Stimulated activated naive CD4-positive, alpha-beta T cell treated with Interleukin-2 at 50 U/mL for 16 hours (primary cell): ENCODE measurements at places on chromosomes 13 and 19.

DNA sequence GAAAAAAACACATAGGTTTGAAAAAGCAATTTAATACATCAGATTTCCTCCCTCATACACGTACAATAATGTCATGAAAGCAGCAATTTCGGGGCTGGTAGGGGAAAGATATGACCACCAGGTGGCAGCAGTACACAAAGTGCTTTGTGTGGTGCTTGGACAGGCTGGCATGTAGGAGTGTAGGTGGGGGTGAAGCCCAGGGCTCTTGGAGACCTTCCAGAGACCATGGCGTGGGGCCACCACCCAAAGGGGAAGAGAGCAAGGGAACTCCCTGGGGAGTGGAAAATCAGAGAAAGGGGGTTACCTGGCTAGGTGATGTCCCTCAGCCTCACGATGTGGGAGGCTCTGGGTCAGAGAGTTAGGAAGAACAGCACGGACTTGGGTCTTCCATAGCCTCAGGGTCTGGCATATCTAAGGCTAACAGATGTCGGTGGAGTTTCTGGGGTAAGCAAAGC, 11.8 kb upstream of the CCNA1 start:
- DNase-seq = peak; percentile 35

- no peak for DNase-seq
Observed at GRCh38 chr13:80802946-80803345, 462.0 kb upstream of the SPRY2 start.

DNA sequence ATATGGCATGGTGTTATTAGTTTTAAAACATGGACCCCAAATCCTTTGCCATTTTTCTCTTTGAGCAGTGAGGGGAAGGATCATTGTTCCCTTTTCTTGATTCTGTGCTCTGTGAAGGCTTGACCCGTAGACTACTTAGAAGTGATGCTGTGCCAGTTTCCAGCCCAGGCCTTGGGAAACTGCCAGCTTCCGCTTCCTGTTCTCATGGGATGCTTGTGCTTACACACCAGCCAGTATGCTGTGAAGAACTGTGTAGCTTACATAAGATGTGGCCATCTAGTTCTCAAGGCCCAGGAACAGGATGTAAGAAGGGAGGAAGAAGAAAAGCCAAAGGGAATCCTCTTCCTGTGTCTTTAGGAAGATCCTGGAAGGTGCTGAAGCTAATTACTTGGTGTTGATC, 180.9 kb downstream of the PCCA start:
- no peak for DNase-seq

DNA sequence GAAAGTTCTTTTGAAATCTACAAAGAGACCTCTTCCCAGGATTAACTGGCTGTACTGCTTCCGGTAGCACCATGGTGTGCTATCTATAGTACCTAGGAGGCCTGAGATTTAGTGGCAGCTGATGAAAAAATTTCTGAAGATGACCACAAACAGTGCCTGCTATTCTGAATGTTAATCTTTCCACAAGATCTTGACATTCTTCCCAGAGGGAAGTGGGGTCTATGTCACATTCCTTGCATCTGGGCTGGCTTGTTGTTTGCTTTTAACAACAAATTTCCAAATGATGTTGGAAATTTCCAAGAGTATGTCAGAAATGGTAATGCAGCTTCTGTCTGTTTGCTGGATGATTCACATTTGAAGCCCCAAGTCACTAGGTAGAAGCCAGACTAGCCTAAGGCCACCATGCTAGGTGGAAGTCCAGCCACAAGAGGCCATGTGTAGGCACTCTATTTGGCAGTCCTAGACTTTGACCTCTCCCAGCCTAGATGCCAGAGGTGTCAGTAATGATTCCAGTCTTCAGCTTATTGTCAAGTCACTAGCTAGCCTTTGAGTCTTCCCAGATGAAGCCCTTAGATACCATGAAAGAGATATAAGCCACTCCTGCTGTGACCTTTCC, 22.1 kb downstream of the SPART start:
- no peak for DNase-seq

- no peak for DNase-seq
Observed at GRCh38 chr19:6501740-6502648, at the start of gene TUBB4A. Gene TUBB4A, minus strand, starts transcription at chr19:6502309. Its CDS starts 97 bp downstream, at chr19:6502212.

GRCh38 chr19:10158071-10158470, 36.7 kb downstream of the DNMT1 start:
- no peak for DNase-seq

- no peak for DNase-seq
Observed at GRCh38 chr13:30331331-30331771, 24.0 kb upstream of the KATNAL1 start.

DNA sequence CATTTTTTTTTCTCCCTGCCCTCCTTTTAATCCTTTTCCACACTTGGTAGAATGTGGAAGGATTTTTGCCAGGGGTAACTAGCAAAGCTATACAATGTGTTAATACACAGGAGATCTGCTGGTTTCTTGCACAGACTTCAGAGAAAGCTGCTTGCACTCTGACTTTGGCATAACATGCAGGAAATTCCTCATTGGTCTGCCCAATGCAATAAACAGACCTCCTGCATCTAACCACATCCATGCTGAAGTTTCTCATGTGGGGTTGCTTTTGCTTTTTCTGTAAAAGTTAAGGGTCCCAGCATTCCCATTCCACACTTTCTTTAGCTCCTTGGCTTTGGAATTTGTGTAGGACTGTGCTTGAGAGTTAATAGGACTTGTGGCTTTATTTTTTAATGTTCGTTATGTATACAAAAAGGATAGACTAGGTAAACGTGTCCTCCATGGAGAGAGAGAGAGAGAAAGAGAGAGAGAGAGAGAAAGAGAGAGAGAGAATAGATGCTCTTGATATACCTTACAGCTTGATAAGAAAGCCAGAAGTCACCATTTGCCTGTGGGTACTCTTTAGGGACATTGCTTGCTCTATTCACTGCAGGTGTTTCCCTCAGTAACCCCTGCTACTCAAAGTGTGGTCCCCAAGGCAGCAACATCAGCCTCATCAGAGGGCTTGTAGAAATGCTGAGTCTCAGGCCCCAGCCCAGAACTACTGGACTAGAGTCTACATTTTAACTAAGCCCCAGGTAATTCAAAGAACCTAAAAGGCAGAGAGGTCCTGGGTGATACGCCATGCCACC, 170.5 kb downstream of the SHISA2 start:
- no peak for DNase-seq

- peak; percentile 82 for DNase-seq
Observed at GRCh38 chr19:12484371-12485051, at the start of gene ZNF709. Gene ZNF709, minus strand, starts transcription at chr19:12484816. Its CDS starts 159 bp downstream, at chr19:12484657.

- DNase-seq = no peak
Observed at GRCh38 chr13:50779443-50780200, 63.9 kb downstream of the DLEU7 start.

DNA sequence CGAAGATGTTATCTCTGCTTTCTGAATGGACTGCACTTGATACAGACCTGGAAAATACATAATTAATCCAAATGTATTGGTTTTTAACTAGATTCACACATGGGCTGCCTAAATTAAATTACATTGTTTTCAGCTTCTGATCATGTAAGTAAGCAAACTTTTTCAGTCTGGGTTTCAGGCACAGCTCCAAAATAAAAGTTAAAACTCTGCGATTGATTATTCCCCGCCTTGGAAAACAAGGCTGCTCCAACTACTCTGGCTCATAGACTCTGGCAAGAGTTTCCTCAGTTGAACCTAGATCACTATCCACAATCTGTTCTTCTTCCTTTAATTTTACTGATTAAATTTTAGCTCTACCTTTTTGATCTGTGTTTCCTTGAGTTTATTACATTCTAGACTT, 526.0 kb upstream of the SPRY2 start:
- DNase-seq = no peak

GRCh38 chr19:4909897-4910593, 744 bp downstream of the UHRF1 start:
- DNase-seq = peak; percentile 94

GRCh38 chr19:8142513-8142900, 6.9 kb downstream of the FBN3 start:
- DNase-seq = no peak

DNA sequence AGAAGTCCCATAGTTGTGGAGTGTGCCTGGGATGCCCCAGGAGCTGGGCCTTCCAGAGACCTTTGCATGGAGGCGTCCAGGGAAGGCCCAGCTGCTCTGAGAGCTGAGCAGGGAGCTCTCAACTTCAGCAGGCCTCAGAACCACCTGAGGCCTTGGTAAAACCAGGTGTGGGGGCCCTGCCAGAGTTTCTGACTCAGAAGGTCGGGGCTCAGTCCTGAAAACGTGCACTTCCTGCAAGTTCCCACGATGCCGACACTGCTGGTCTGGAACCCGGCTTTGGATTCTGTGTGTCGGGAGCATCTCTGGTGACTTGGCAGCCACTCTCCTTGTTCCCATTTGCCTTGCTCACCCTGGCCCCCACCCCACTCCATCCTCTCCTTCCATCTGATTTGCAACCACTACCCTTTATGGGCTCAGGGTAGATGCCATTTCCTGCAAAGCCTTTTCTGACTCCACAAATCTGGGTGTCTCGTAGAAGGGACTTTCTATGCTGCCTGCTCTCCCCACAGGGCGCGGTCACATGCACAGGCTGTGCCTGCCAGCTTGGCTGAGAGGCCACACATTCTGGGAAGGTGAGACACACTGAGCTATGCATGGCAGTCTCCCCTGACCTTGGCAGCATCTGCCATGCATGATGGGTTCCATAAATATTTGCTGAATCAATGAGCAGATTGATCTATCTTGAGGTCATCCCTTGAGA, 244.7 kb downstream of the COL4A1 start:
- DNase-seq = no peak

GRCh38 chr13:49296659-49297058, 48.9 kb downstream of the CDADC1 start:
- DNase-seq = no peak

DNA sequence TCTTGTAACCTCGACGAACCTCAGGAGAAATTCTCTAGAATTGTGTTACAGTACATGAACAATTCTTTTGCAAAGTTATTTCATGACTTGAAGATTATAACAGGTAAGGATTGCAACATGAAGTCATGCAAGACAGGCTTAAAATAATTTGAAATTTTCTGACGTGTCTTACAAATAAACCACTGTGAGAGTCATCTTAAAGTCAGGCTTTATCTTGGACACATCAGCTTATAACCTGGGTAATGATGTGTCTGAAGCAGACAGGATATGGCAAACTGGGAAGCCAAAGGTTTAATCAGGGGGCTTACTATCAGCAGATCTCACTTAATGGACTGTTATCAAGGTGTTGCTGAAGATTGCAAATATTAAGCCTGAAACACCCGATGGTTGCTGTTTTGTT, 407.8 kb downstream of the KLF5 start:
- DNase-seq = no peak

DNA sequence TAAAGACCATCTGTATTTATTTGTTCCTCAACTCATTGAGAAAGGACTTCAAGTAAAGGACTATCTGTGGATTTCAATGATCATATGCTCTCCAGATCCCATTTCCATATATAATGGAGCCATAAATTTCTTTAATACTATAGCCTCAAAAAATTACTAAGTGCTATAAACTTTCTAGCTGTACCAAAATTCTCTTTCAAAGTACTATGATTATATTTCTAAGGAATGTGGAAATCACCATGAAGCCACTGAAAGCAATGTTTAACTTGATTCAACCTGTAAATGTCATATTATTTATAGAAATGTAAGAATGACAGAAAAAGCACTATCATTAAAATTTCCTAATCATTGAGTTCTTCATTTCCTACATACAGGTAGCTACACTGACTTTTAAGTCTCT, 20.7 kb downstream of the TBC1D4 start:
- no peak for DNase-seq

- no peak for DNase-seq
Observed at GRCh38 chr19:56905631-56906150, 65.2 kb upstream of the PEG3 start.

GRCh38 chr13:85798556-85798955, 663 bp downstream of the SLITRK6 start:
- DNase-seq = no peak

GRCh38 chr13:50292081-50292480, 276.8 kb downstream of the KCNRG start:
- no peak for DNase-seq

GRCh38 chr13:45492538-45492937, 27.8 kb downstream of the COG3 start:
- DNase-seq = no peak

GRCh38 chr19:459724-460511, 915 bp downstream of the SHC2 start:
- DNase-seq = no peak

DNA sequence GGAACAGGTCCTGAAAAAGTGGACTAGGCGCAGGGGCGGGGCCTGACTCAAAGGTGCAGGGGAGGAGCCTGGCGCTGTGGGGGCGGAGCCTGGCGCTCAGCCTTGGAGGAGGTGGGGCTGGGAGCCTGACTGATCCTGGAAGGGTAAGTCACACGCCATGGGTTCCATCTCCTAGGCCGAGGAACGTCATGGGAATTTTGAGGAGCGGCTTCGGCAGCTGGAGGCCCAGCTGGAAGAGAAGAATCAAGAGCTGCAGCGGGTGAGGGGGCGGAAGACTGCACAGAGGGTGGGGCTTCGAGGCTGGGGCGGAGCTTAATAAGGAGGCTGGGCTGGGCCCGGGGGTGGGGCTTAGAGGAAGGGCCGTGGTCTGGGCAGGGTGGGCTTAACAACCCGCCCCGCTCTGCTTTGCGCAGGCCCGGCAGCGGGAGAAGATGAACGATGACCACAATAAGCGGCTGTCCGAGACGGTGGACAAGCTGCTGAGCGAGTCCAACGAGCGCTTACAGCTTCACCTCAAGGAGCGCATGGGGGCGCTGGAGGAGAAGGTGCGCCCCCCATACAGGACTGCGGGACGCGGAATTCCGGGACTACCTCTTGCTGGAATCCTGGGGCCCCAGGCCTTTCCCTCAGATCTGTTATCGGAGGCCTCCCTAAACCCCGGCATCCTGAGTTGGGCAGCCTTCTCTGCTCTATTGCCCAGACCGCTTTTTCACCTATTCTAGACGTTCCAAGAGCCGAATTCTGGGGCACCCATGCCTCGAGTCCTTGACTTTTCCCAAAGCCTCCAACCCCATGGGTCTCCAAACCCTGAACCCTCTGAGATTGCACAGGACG, 14.5 kb downstream of the PPFIA3 start:
- DNase-seq = peak; percentile 19

DNA sequence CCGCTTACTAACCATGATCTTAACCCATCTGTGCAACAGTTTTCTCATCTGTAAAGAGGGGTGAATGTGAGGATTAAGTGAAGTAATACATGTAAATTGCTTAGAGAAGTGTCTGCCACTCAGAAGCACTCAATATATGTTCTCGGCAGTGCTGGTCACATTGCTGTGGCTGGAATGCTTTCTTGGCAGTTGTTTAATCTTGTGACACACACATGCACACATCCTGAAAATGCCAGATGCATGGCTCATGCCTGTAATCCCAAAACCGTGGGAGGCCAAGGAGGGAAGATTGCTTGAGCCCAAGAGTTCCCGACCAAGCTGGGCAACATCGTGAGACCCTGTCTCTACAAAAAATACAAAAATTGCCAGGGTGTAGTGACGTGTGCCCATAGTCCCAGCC, 4.9 kb upstream of the DMKN start:
- DNase-seq = no peak

DNA sequence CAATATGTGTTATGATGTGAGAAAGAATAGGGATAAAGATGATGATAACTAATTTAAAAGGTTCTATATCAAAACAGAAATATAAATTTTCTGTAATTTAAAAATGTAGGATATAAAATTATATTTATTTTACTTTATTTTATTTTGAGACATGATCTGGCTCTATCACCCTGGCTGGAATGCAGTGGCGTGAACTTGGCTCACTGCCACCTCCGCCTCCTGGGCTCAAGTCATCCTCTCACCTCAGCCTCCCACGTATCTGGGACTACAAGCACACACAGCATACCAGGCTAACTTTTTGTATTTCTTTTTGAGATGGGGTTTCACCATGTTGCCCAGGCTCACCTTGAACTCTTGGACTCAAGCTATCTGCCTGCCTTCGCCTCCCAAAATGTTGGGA, 214.9 kb upstream of the SLITRK1 start:
- no peak for DNase-seq
